ENCODE measurements at places on chromosomes 7 and 10. TPM values are rescaled to one million over a fixed set of nuclear protein-coding genes. Genes with fewer than 3 reads are reported as not detected.

The EPHB4 gene
- total RNA-seq, result 79.4 TPM

The FGFBP3 gene
- total RNA-seq, result 0.68 TPM

The GIMAP5 gene
- not detected for total RNA-seq

The CPA1 gene
- total RNA-seq, result not detected

The RADIL gene
- 0.35 TPM for total RNA-seq

The PRF1 gene
- not detected for total RNA-seq

The PPP1R3A gene
- total RNA-seq, result not detected

DNA sequence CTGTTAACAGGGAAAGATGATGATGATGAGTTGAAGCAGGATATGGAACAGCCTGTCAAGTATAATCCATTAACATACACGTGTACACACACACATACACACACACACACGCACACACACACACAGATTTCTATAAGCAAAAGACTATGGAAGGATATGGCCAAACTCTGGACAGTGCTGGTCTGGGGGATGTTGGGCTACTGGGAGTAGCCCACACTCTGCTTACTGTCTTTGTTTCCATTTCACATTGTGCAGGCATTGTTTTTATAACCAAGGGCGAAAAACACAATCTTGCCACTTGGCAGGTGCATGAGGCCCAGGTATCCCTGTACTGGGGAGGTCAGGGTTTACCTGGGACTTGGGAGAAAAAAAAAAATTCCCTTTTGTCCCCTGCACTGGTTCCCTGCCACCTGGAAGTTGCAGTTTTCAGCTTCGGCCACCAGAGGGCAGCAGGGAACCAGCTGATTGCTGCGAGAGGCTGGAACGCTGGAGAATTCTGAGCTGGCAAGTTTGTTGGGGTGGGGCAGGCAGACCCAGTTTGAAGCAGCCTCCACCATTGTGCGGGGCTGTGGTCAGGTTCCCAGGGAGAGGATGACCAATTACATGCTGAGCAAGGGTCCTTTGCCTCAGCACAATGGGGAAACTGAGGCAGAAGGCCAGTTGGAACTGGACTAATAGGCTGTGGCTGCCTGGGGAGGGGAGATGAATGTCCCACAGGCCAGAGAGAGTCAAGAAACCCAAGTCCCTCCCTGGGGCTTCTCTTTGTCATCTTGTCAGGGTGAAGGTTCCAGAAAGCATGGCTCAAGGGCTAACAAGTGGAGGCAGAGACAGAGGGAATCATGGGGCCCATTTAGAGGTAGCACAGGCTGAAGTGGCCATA lies 27.3 kb downstream of the PPIF start:
- no peak overlapping the region for H3K27ac ChIP-seq
- H3K4me1 ChIP-seq, result 0 out of 2 replicates have a peak, but pooled peaks cover 10% of the 10 kb centered on the region
- no peaks in the 10 kb centered on the region for H3K36me3 ChIP-seq
- no peak overlapping the region for H3K4me3 ChIP-seq
- DNase-seq, result peak; percentile 63

DNA sequence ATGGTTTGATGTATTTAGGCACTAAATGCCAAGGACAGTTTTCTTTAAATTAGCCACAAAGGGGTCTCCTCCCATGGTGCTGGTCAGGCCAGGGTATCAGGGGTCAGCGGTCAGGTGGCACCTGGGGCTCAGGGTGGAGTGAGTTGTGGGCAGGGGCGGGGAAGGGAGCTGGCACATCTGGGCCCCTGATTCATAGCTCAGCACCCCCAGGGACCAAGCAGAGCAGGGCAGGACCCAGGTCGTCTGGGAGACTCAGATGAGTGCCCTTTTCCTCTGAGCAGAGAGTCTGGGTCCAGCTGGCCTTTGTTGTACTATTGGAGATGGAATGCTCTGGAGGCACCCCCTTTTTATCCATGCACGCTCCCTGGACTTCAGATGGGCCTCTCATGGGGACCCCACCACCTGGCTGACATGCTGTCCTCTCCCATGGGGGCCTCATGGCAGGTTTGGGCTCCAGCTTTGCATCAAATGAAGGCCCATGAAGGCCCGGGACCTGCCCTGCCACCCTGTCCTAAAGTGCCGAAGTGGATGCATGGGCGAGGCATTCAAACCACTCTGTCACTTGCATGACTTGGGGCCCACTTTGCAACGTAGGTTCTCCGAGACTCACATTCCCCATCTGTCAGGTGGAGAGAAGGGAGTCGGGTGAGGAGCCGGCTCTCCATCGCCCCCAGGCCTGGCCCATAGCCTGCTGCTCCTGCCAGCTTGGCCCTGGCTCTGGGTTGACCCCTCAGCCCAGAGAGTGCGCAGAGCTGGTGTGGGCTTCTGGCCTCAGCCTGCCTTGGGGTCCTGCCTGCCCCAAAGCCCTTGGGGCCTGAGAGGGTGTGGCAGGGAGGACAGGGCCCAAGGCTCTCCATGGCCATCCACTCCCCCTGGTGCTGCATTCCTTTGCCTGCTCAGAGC lies 66.4 kb downstream of the RAMP3 start:
- H3K27ac ChIP-seq, result no peak overlapping the region
- H3K4me1 ChIP-seq, result no peaks in the 10 kb centered on the region
- H3K27me3 ChIP-seq, result peaks cover 100% of the 10 kb centered on the region
- H3K4me3 ChIP-seq, result no peak overlapping the region
- H3K36me3 ChIP-seq, result no peaks in the 10 kb centered on the region

DNA sequence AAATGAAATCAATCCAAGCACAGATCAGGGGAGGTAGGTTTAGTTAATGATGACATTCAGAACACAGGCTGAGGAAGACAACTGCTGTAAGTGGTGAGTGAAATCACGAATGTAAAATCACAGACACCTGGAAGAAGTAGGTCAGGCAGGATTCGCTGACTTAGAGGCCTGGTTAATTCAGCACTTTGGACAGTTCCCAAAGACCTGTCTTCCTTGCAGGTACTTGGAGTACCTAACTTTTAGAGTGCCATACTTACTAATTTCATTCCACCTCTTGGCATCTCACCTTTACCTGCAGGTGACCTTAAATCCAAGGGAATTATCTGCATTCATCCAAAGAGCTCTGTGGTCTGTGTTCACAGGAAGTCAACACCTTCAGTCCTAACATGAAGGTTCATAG lies 822.3 kb downstream of the PHTF2 start:
- no peaks in the 10 kb centered on the region for H3K4me1 ChIP-seq
- no peaks in the 10 kb centered on the region for H3K27me3 ChIP-seq
- no peak overlapping the region for H3K27ac ChIP-seq
- peak; percentile 25 for DNase-seq
- H3K36me3 ChIP-seq, result no peaks in the 10 kb centered on the region

- H3K4me1 ChIP-seq, result no peaks in the 10 kb centered on the region
- no peaks in the 10 kb centered on the region for H3K36me3 ChIP-seq
- H3K4me3 ChIP-seq, result no peak overlapping the region
- no peak overlapping the region for H3K27ac ChIP-seq
- H3K27me3 ChIP-seq, result no peaks in the 10 kb centered on the region
Measured at GRCh38 chr10:47092831-47093230, 181.6 kb downstream of the PTPN20 start.

DNA sequence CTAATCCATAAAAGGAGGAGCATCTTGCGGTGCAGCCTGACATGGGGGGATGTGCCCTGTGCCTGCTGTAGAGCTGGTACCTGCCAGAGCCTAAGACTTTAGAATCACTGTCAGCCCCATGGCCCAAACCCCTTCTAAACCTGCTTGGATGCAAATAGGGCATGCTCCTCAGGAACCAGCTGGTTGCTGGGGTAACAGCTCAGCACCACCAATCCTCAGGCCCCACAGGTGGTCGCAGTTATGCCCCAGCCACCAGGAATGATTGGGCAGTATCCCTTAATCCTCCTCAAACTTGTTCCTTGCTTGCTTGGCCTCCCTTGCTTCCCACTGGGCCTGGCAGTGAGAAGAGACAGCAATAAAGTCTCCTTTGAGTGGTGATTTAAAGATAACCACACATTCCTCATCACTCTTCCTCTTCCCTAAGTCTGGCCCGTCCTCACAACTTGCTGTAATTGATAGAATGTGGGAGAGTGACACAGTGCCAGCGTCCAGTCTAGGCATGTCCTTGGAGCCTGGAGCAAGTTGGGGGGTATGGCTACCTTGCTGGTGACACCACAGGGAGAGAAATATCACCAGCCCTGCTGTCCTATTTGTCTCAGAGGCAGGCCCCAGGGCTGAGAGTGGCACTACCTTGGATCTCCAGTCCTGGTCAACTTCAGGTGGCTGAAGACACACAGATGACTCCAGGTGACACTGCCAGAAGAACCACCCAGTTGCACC lies 43.0 kb downstream of the VSTM4 start:
- H3K36me3 ChIP-seq, result no peaks in the 10 kb centered on the region
- H3K27me3 ChIP-seq, result peaks cover 16% of the 10 kb centered on the region

- no peak for DNase-seq
- H3K4me3 ChIP-seq, result no peak overlapping the region
- H3K27me3 ChIP-seq, result no peaks in the 10 kb centered on the region
Measured at GRCh38 chr10:75851580-75852345, 420.3 kb downstream of the LRMDA start.

- DNase-seq, result no peak
- peaks cover 6% of the 10 kb centered on the region for H3K36me3 ChIP-seq
- H3K4me3 ChIP-seq, result peak overlapping the region; percentile 84
- peaks cover 45% of the 10 kb centered on the region for H3K4me1 ChIP-seq
- no peaks in the 10 kb centered on the region for H3K27me3 ChIP-seq
Measured at GRCh38 chr7:158828133-158829020, 932 bp downstream of the ESYT2 start.

DNA sequence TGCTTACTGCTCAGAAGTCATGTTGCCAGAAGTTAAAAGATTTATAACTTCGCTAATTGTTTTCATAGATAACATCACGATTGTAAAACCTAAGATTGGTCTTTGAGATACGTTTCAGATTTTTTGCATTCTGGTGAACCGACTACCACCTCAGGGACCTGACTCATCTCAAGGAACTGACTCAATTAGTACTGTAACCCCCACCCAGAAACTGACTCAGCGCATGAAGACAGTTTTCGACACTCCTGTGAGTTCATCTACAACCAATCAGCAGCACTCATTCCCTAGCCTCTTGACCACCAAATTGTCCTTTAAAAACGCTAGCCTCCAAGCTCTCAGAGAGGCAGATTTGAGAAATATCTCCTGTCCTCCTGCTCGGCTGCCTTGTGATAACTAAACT lies 72.3 kb downstream of the ELMO1 start:
- H3K4me1 ChIP-seq, result no peaks in the 10 kb centered on the region
- H3K27ac ChIP-seq, result no peak overlapping the region
- H3K27me3 ChIP-seq, result peaks cover 10% of the 10 kb centered on the region
- no peak for DNase-seq
- no peaks in the 10 kb centered on the region for H3K36me3 ChIP-seq

DNA sequence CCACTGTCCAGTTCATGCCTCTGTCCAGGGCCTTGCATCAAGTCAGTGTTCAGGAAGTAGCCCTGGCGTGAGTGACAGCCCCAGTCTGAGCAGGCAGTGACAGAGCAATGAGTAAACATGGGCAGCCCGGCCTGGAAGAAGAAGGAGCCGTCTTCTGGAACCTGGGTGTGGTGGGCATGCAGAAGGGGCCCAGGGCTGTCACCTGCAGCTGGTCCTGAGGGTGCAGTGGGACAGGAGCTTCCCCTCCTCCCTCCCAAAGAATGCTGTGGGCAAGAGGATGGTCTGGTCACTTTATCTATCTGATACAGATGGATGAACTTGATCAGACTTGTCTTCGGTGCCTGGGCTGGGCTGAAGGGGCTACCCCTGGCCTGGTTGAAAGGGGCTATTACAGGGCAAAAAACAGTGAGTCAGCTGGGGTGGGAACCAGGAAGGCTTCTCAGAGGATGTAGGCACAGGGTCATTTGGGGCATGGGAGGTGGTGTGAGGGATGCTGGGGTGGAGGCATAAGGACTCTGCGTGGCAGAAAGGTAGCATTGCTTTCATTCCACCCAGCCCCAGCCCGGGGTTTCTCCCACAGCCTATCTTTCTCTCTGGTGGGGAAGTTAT lies 42.7 kb upstream of the PPIF start:
- H3K36me3 ChIP-seq, result peaks cover 29% of the 10 kb centered on the region
- no peaks in the 10 kb centered on the region for H3K27me3 ChIP-seq
- no peak overlapping the region for H3K4me3 ChIP-seq
- DNase-seq, result peak; percentile 71
- peak overlapping the region; percentile 83 for H3K27ac ChIP-seq

DNA sequence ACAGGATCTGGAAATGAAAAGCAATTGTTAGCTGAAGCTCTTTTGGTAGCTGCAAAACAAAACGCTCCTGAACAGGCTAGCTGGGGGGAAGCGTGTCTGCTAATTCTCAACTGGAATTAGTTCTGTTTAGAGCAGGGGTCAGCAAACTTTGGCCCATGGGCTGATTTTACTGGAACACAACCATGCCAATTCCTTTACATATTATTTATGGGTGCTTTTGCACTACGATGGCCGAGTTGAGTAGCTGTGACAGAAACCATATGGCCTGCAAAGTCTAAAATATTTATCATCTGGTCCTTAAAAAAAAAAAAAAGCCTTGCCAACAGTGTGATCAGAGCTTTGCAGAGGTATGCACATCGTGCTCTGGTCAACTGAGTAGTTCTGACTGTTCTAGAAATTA lies 108.4 kb upstream of the PDLIM1 start:
- peaks cover 48% of the 10 kb centered on the region for H3K4me1 ChIP-seq
- no peak overlapping the region for H3K27ac ChIP-seq
- no peak for DNase-seq
- no peaks in the 10 kb centered on the region for H3K36me3 ChIP-seq

DNA sequence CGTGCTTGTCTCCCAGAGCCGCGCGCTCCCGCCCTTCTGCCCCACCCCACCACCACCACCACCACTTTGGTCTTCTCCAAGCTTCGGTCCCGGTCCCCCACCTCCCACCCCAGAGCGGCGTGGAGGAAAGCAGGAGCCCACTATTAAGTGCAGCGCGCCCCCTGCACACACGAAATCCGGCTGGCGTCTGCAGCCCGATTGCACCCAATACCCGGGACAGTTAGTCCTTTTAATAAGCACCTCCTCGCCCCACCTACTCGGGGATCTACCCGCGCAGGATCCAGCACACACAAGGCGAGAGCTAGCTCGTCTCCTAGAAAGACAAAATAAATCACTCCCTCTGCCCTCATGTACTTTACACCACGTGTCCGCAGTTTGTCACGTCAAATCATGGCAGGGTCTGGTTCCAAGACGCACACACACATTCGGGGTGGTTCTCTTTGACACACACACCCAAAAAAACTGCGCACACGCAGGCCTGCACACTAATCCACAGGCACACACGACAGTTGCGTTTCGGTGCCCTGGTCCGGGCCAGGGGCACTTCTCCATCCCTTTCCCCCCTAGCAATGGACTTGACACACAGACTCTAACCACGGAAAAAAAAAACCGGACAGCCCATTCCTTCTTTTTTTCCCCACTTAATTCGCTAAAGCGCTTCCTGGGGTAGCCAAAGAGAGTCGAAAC lies 1.6 kb downstream of the SFMBT2 start:
- H3K27ac ChIP-seq, result no peak overlapping the region
- H3K4me1 ChIP-seq, result no peaks in the 10 kb centered on the region
- no peak overlapping the region for H3K4me3 ChIP-seq
- DNase-seq, result no peak
- no peaks in the 10 kb centered on the region for H3K27me3 ChIP-seq
- H3K36me3 ChIP-seq, result no peaks in the 10 kb centered on the region

GRCh38 chr10:59012839-59013238 lies 163.6 kb upstream of the PHYHIPL start:
- no peaks in the 10 kb centered on the region for H3K27me3 ChIP-seq
- H3K4me3 ChIP-seq, result no peak overlapping the region
- no peak for DNase-seq
- no peak overlapping the region for H3K27ac ChIP-seq
- no peaks in the 10 kb centered on the region for H3K36me3 ChIP-seq

All from PC-9 (cell line).